MV-4-11 (cell line): ENCODE measurements at places on chromosomes 16 and 17.

- no peak for DNase-seq
Measured at GRCh38 chr17:17842111-17842876, 5.5 kb upstream of the SREBF1 start.

DNA sequence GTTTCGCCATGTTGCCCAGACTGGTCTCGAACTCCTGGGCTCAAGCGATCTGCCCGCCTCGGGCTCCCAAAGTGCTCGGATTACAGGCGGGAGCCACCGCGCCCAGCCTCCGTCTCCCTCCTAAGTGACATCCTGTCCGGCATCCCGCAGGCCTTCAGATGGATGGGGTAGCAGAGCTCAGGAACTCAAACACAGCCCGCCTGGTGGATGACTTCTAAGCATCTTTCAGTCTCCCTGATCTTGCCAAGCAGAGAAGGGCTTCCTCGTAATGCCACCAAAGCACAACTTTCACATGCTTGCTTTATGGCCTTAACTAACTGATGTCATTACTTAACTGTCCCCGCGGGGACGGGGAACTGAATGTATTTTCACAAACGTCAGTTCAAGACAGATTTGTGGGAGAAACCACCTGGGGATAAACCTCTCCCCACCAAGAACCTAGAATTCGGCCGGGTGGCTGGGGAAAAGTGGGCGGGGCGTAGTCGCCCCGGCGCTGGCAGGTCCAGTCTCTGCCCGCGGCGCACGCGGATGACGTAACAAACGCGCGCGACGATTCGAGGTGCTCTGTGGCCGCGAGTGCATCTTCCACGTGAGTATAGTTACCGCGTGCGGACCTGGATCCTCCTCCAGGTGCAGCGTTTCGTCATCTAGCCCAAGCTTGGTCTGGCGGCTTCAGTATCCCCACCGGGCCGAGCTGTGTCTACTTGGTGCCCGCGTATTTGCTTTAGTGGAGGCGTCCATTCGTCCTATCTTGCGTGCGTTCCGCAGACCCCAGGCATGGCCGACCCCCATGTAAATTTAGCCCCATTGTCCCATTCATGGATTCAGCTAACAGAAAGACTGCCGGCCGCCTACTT is at the start of gene PFAS:
PFAS (plus strand) TSS at position 539 of the 857 bp plus-strand sequence. CDS start 4,649 bp downstream, outside the sequence.
- DNase-seq: peak; percentile 90

GRCh38 chr17:7313890-7314718 is 1.1 kb downstream of the GPS2 start:
- no peak for DNase-seq

DNA sequence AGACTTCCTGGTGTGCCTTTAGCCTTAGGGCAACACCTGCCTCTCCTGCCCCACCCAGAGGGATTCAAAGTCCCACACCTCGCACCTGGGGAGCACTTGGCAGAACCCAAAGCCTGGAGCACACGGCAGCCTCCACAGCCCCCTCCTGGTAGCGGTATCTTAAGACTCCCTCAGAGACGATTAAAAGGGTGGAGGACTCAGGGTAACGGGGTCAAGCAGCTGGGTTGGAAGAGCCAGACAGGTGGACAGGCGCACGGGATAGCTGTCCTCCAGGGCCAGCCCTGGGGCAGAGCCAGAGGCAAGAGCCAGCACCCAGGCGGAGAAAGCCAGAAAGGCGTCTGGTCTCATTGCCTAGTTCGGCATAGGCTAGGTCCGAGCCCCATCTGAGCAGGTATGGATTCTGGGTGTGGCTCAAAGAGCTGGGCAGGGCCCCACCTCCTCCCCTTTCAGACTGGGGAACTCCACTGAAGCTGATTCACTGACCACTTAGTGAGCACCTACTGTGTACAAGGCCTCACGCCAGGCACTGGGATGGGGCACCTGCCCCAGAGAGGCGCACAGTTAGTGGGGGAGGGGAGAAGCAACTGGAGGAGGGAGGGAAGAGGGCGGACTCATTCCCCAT is 55.0 kb upstream of the MEAK7 start:
- DNase-seq: no peak

- no peak for DNase-seq
Measured at GRCh38 chr17:15999974-16000827, 577 bp downstream of the TTC19 start.

DNA sequence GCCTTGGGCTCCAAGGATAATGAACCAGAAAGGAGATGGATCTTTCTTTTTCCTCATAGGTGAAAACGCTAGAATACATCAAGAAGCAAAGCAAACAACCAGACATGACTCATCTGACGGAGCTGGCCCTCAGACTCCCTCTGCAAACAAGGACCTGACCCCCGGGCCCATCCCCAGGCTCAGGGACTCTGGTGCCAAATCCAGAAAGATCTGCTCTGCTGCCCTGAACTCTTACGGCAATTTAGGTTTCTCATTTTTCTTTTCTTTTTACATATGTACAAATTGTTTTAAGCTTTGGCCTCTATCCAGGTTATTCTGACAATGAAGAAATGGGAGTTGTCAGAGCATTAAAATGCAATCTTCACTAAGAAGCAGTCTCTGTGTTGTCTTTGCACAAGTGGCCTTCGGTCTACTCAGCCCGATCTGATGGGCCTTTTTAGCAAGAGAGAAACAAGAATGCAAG is 17.7 kb downstream of the KNOP1 start:
- DNase-seq: no peak

DNA sequence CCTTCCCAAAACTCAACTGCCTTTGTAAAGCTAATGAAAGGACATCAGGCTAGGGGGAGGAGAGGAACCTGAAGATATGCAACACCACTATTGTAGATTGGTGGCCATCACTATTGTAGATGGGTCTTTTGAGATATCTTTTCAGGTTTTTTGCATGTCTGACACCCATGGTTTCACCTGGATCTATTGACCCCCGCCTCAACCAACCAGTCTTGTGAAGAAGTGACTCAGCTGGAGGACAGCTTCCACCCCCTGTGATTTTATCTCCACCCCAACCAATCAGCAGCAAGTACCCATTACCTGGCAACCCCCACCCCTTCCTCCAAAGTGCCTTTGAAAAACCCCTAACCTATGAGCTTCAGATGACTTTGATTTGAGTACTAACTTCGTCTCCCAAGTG is 382.6 kb upstream of the GOT2 start:
- no peak for DNase-seq

DNA sequence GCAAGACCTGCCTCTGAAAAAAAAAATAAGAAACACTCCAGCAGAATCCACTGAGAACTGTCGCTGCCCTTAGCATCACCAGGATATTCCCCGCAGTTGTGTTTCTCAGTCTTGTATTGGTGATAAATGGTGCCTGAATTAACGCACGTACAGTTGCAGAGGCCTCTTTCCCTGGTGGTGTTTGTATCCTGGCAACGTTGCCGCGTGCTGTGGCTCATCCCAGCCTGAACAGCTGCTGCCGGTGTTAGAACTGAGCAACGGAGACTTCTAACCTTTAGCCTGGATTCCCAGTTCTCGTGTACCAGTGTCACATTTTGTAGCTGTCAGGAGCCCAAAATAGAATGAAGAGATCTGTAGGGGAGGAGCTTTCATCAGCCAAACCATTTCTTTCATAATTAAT is 4.8 kb downstream of the MLYCD start:
- no peak for DNase-seq

- no peak for DNase-seq
Measured at GRCh38 chr16:85689285-85689949, 663 bp upstream of the GINS2 start.

DNA sequence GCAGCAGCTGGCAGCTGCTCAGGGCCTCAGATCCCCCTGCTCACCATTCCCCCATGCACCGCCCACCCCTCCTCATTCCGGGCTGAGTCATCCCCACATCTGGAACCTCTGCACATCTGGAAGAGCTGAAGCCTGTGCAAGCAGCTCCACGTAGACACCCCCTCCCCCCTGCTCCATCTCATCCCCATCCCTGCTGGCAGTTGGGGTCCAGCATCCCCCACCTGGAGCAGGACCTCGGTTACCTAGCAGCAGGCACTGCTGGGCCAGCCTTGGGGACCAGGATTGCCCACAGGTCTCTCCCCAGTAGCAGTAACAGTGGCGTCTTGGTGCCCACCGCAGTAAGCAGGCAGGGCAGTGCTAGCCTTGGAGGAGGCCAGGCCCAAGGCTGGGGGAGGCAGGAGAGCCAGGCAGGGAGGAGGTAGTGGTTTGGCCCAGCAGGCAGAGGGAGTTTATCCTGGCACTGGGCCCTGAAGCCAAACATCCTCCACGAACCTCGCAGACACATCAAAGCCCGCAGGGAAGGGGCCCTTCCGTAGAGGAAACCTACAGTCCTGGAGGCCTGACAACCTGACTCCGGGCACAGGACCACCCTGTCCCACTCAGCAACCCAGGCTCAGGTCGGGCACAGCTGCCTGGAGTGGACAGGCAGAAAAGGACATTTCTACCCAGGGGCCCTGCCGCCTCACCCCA is 7.7 kb upstream of the TMEM92 start:
- no peak for DNase-seq

DNA sequence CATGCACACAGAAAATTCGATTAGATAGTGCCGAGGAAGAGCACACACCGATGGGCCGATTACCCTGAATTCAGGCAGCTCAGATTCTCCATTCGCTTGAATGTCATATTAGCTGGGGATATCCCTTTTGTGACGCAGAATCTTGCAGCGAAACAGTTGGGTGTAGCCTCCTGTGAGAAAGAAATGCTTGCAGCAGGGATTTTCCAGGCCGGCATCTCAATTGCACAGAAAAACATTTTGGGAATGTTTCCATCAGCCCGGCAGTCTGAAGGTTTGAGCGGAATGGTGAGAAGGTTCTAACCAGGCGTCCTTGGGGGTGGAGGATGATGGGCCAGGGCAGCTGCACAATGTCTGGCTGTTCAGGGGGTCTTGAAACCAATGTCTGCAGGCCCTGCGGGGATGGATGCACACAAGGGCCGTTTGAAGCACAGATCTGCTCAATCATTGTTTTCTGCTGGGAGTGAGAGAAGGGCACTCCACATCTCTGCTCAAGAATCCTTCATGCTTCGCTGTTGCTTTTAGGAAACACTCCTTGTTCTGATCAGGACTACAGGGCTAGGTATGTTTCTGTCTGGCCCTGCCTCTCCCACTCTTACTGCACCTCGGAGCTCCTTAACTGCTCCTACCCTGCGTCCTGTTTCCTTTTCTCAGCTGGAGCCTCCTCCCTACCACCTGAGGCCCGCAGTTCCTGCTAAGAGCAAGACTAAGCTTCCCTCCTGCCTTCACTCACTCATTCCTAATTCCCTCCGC is 94.6 kb downstream of the CMIP start:
- no peak for DNase-seq

DNA sequence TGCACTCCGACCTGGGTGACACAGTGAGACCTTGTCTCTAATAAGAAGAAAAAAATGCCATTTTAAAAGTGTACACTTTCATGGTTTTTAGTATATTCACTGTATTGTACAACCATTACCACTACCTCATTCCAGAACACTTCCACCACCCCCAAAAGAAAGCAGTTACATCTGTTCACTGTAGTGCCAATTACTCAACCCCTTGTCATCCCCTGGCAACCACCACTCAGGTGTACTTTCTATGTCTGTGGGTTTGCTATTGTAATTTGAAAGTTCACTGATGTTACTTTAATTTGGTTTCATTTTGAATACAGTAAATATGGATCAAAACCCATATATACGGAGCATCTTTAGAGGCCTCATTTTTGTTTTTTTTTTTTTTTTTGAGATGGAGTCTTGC is 6.1 kb downstream of the ZG16 start:
- no peak for DNase-seq

- DNase-seq: no peak
Measured at GRCh38 chr17:49624896-49625295, 49.2 kb downstream of the NXPH3 start.

DNA sequence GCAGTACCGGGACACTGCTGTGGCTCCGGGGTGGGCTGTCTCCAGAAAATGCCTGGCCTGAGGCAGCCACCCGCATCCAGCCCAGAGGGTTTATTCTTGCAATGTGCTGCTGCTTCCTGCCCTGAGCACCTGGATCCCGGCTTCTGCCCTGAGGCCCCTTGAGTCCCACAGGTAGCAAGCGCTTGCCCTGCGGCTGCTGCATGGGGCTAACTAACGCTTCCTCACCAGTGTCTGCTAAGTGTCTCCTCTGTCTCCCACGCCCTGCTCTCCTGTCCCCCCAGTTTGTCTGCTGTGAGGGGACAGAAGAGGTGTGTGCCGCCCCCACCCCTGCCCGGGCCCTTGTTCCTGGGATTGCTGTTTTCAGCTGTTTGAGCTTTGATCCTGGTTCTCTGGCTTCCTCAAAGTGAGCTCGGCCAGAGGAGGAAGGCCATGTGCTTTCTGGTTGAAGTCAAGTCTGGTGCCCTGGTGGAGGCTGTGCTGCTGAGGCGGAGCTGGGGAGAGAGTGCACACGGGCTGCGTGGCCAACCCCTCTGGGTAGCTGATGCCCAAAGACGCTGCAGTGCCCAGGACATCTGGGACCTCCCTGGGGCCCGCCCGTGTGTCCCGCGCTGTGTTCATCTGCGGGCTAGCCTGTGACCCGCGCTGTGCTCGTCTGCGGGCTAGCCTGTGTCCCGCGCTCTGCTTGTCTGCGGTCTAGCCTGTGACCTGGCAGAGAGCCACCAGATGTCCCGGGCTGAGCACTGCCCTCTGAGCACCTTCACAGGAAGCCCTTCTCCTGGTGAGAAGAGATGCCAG is 12.9 kb downstream of the STH start:
- DNase-seq: no peak
